ENCODE measurements at places on chromosomes 13 and 19.

DNA sequence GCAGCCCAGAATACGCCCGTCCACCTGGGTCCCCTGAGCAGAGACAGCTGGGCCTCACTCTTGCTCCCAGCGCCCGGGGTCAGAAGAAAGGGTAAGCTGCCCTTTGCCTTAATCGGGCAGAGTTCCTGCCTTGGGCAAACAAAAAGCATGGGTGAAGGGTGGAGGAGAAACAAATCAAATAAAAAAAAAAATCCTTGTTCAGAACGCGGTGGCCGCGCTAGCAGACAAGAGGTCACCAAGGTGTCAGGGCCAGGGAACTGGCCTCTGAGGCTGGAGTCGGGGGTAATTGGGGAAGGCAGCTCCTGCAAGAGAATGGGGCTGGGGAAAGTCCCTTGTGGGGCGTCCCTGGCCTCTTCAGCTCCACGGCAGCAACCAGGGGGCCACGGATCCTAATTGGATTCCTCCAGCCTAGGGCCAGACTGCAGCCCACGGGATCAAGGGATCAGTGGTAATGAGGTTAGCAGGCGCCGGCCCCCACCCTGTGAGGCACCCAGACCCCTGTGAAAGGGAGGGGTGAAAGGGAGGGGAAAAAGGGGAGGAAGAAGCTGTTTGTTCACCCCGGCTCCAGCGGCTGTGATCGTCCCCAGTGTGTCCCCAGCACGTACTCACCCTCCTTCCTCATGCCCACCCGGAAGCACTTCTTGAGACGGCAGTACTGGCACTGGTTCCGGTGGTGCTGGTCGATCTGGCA, 5.5 kb downstream of the NR2F6 start:
- no peak for DNase-seq

GRCh38 chr13:99501848-99502301, 603 bp downstream of the TM9SF2 start:
- DNase-seq = no peak

- peak; percentile 91 for DNase-seq
Measured at GRCh38 chr19:3275583-3276340, 51.3 kb downstream of the CELF5 start.

GRCh38 chr13:27489456-27489855, 39.1 kb upstream of the MTIF3 start:
- no peak for DNase-seq

DNA sequence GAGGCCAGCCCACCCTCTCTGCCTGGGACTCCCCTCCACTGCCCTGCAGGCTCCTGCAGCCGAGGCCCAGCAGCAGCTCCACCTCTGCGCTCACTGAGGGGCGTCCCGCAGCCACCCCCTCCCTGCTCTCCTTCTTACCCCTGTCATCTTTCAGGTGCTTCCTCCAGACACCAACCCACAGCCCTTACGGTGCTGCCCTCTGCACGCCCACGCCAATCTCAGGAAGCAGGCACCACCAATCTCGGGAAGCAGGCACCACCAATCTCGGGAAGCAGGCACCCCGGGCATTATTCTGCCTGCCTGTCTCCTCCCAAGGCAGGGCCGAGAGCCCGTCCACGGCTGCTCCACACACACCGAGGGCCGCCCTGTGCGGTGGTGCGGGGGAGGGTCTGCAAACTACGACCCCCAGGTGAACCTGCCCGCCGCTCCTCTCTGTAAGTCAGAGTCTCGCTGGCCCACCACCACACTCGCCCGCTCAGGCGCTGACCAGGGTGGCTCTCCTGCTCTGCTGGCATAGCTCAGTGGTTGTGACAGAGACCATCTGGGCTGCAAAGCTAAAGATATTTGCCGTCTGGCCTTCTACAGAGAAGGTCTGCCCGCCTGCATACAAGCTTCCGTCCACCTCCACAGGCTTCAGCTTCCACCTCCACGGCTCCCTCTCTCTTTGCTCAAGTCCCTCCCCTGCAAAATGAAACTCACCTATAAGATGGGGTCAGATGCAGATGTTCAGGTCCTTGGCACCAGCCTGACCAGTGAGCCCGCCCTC, 2.9 kb downstream of the LSM7 start:
- DNase-seq = no peak

- no peak for DNase-seq
Measured at GRCh38 chr13:94014461-94014860, 465.0 kb downstream of the DCT start.

- no peak for DNase-seq
Measured at GRCh38 chr13:26971990-26972887, 199.4 kb downstream of the USP12 start.

DNA sequence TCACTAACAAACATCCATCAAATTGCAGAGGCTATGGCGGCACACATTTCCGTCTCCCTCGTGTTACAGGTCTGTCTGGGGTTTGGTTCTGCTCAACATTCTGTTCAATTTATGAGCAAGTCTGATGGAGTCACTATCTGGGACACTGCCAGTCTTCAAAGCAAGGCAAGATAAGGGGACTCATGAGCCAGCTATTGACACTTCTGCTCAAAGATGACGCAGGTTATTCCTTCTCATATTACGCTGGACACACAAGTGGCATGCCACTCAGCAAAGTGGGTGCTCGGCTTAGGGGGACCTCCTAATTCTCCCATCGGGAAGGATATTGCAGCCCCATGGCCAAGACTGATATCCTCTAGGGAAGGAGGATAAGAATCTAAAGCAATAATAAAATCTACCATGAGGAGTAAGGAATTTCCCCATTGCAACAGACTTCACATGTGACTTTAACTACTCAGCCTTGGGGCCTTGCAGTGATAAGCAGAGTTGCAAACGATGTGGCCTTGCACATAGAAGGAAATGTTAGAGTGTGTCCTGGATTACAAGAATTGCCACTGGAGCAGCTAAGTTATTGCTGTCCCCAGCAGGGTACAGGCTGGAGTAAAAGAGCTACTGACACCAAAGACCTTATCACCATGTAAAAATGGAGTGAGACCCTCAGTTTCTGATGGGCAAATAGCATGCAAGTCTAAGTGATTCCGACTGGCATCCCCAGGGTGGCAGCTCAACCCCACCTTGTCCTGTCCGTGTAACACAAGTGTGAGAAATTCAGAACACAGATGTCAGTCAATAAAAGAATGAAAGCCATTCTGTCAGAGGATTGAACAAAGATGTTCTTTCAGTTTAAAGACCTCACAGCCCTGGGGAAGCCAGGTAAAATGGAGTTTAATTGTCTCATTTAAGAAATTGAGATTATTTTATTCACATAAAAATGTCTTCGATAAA, 306.1 kb downstream of the IRS2 start:
- no peak for DNase-seq

Data from activated CD4-positive, alpha-beta T cell treated with anti-CD3 and anti-CD28 coated beads for 24 hours (primary cell).